ENCODE measurements at places on chromosomes 2 and 18.
A peak's percentile ranks its signal among the peaks of the same experiment; 100 is the strongest.

GRCh38 chr2:62409442-62409841 is 96.6 kb downstream of the TMEM17 start:
- H3K27ac ChIP-seq = no peak overlapping the region
- no peak for DNase-seq
- H3K36me3 ChIP-seq = no peaks in the 10 kb centered on the region
- H3K4me1 ChIP-seq = peaks cover 6% of the 10 kb centered on the region

GRCh38 chr2:168920504-168921157 is 19.5 kb downstream of the G6PC2 start:
- no peaks in the 10 kb centered on the region for H3K27me3 ChIP-seq
- DNase-seq = no peak
- H3K4me1 ChIP-seq = no peaks in the 10 kb centered on the region
- H3K27ac ChIP-seq = no peak overlapping the region
- H3K36me3 ChIP-seq = no peaks in the 10 kb centered on the region

- DNase-seq = no peak
- no peaks in the 10 kb centered on the region for H3K4me1 ChIP-seq
- no peak overlapping the region for H3K27ac ChIP-seq
- no peaks in the 10 kb centered on the region for H3K27me3 ChIP-seq
These were observed 107.1 kb upstream of the ZNF516 start for GRCh38 chr18:76602191-76602590.

DNA sequence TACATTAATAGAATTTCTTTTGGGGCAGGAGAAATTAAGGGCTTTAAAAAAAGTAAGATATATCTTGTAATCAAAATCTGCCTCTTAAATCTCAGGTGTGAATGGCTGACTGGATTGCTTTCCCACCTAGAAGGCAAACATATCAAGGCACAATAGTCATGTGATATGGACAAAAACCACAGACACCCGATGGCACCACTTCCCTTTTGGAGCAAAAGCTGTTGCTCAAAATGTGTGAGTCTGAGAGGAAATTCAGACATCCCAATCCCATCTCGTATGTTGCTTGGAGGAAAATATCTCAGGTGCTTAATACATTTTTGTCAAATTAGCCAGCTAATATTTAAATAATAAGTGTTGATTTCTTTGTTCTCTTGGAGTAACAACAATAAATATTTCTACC is 120.7 kb downstream of the KCNF1 start:
- no peaks in the 10 kb centered on the region for H3K36me3 ChIP-seq
- no peaks in the 10 kb centered on the region for H3K4me1 ChIP-seq
- no peak for DNase-seq
- no peak overlapping the region for H3K4me3 ChIP-seq
- H3K27me3 ChIP-seq = no peaks in the 10 kb centered on the region

GRCh38 chr2:109457794-109458193 is 156.0 kb downstream of the SEPTIN10 start:
- no peak overlapping the region for H3K4me3 ChIP-seq
- H3K4me1 ChIP-seq = no peaks in the 10 kb centered on the region
- H3K27me3 ChIP-seq = no peaks in the 10 kb centered on the region
- no peak for DNase-seq
- H3K36me3 ChIP-seq = no peaks in the 10 kb centered on the region

GRCh38 chr18:63603772-63604171 is 16.6 kb downstream of the SERPINB13 start:
- H3K36me3 ChIP-seq = no peaks in the 10 kb centered on the region
- no peaks in the 10 kb centered on the region for H3K4me1 ChIP-seq
- no peak overlapping the region for H3K4me3 ChIP-seq
- no peak overlapping the region for H3K27ac ChIP-seq

DNA sequence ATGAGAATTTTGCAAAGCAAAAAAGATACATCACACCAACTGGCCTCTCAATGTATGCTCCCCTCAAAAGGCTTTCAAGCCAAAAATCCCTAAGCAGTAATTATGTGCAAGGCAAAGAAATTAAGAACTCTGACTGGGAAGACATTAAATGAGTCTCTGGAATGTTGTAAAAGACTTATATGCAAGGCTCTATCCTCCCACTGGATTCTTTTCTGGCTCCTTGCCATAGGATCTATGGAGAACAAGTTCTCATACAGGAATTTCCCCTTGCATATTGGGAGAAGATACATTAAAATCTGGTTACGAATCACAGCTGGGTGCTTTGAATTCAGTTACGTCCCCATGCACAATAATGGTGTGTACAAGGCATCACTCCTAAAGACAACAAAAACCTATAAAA is 73.4 kb upstream of the ATL2 start:
- no peak overlapping the region for H3K27ac ChIP-seq
- no peak for DNase-seq
- no peaks in the 10 kb centered on the region for H3K4me1 ChIP-seq
- no peak overlapping the region for H3K4me3 ChIP-seq

GRCh38 chr2:10078704-10079265 is 1.4 kb downstream of the CYS1 start:
- H3K27me3 ChIP-seq = peaks cover 13% of the 10 kb centered on the region
- H3K36me3 ChIP-seq = no peaks in the 10 kb centered on the region
- H3K4me3 ChIP-seq = peak overlapping the region; percentile 80
- H3K4me1 ChIP-seq = peaks cover 2% of the 10 kb centered on the region
- no peak overlapping the region for H3K27ac ChIP-seq

DNA sequence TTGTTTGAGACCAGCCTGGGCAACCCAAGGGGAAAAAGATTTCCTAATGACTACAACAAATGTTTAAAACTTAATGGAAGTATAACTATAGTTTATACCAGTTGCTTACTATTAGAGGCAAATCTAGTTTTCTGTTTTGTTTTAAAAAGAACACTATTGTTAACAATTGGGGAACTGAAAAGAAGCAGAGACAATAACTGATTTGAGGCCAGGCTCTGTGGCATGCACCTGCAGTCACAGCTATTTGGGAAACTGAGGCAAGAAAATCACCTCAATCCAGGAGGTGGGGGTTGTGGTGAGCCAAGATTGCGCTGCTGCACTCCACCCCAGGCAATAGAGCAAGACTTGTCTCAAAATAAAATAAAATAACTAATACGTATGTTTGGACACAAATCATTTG is 28.2 kb upstream of the USP34 start:
- H3K4me3 ChIP-seq = no peak overlapping the region
- H3K27me3 ChIP-seq = no peaks in the 10 kb centered on the region
- H3K27ac ChIP-seq = no peak overlapping the region
- DNase-seq = no peak
- H3K36me3 ChIP-seq = peaks cover 13% of the 10 kb centered on the region
- no peaks in the 10 kb centered on the region for H3K4me1 ChIP-seq

DNA sequence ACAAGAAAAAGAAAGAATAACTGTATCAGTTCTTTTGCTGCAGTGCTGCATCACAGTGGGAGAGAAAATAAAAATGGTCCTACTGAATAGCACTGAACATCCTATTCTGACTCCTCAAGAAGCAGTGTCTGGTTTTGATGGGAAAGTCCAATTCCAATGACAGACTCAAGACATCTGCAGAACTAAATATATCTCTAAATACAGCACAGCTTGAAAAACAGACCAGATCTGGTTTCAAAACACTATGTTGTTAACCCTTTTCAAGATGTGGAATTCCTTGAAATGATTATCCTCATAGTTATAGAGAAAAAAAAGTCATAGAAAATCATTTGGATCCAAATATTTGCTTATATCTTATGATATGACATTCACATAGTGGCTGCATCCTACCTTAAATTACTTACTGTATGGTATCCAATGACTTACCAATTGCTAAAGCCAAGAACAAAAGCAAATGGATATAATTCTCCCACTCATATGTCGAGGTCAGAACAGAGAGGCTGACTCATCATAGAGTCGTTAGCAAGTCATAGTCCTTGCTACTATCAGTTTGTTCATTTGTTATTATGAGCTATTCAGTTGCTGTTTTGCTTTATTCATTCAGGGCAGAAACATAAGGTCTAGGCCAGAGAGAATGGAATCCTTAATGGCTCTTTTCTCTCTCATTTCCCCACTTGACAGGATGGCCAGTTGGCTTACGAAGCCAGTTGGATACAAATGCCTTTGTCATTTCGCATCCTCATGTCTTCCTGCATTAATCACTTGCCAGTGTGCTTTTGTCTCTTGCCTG is 62.5 kb upstream of the ACVR2A start:
- no peak overlapping the region for H3K4me3 ChIP-seq
- H3K36me3 ChIP-seq = no peaks in the 10 kb centered on the region
- DNase-seq = no peak
- H3K27me3 ChIP-seq = no peaks in the 10 kb centered on the region
- no peaks in the 10 kb centered on the region for H3K4me1 ChIP-seq
- H3K27ac ChIP-seq = no peak overlapping the region

DNA sequence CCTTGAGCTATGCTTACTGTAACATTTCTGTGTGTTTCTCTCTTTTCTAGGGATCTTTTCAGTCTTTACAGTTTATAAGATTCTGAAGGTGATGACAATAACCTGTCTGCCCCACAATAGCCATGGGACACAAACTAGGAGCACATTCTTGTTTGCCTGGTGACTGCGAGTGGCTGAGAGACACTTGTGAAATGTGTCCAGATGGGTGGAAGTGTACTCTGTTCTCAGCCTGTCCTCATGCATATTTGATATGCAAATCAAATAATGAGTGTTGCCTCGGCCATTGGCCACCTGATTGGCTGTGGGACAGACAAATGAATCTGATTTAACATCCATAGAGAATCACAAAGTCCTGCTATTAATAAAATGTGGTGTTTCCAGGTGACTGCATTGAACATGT is 246.2 kb downstream of the HNMT start:
- no peak overlapping the region for H3K27ac ChIP-seq
- H3K4me3 ChIP-seq = no peak overlapping the region
- no peaks in the 10 kb centered on the region for H3K36me3 ChIP-seq
- H3K27me3 ChIP-seq = no peaks in the 10 kb centered on the region

DNA sequence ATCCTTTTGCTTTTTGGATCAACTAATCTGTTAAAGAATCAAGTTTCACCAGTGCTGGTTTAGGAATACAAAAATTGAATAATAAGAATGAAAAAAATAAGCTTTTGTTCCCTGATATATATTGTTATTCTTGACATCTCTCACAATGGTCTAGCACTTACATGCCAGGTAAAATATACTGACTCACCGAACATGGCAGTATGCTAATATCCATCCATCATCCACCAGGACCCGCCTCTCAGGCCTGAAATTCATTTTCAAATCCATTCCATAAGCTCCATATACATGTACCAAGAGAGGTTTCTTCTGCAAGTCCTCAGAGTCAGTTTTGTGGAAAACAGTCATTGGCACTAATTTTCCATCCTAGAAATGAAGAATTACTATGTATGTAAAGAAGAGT is 32.5 kb downstream of the PREPL start:
- no peaks in the 10 kb centered on the region for H3K27me3 ChIP-seq
- 0 out of 2 replicates have a peak, but pooled peaks cover 1% of the 10 kb centered on the region for H3K4me1 ChIP-seq
- DNase-seq = no peak
- H3K36me3 ChIP-seq = no peaks in the 10 kb centered on the region
- no peak overlapping the region for H3K4me3 ChIP-seq

GRCh38 chr2:73072129-73072395 is 550 bp upstream of the SFXN5 start:
- peak overlapping the region; percentile 92 for H3K4me3 ChIP-seq
- no peak for DNase-seq
- no peak overlapping the region for H3K27ac ChIP-seq
- H3K27me3 ChIP-seq = no peaks in the 10 kb centered on the region

DNA sequence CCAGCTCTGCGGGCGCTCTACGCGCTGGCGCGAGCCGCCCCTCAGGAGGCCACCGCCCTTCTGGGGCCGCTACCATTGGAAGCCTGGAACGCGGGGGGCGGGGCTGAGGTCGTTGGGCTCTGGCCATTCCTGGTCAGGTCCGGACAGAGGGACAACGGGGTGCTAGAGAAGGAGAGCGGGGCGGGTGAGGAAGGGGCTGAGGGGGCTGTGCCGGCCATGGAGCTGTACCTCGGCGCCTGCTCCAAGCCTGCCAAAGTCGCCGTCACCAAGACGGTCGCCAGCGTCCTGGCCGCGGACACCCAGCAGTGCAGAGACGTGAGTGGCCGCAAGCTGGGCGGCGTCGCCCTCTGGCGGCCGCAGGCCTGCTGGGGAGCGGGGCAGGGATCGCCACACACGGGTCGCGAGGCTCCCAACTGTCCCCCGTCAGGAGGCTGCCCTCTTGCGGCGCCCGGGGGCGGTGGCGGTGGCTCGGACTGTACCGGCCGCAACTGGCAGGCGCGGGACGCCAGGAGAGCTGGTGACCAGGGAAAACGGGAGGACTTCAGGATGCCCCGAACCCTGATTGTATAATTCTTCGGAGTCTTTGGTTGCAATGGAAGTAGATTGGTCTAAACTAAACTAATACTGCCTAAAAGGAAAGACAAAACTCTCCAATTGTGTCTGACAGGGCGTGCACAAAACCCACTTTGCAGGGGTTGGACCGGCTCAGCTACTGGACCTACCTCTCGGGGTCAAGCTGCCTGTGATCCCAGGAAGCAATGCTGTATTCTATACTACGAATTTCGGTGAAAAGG is at the start of gene FSIP2:
Gene FSIP2 (plus strand): TSS at position 126 of the 794 bp plus-strand sequence. CDS start 91 bp downstream, at position 217.
- peak; percentile 93 for DNase-seq
- peak within 1 kb of the TSS; percentile 70 for H3K4me3 ChIP-seq
- no peaks in the 10 kb centered on the region for H3K4me1 ChIP-seq
- no peaks in the 10 kb centered on the region for H3K36me3 ChIP-seq
- H3K27ac ChIP-seq = no peak within 1 kb of the TSS

DNA sequence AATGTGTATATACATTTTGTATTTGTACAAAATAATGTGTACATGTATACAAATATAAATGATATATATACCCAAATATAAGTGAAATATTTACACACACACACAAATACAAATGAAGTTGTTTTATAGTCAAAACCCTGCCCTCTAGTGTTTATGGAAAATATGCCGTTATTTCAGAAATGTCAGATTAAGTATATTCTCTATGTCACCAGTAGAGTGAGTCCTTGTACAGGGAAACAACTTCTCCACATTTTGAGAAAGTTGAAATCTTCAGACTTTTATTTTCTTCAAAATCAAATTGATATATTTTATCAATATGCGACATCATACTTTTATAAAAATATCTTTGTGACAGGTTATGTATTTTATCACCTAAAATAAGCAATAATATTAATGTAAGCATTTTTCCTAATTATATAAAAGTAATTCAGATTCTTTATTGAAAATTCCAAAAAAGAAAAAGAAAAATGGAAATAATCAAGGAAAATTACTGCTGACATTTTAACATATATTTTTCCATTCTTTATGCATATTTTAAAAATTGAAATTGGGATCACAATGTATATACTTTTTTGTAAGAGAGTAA is 22.4 kb downstream of the ARL6IP6 start:
- no peak overlapping the region for H3K27ac ChIP-seq
- peaks cover 6% of the 10 kb centered on the region for H3K36me3 ChIP-seq
- H3K27me3 ChIP-seq = no peaks in the 10 kb centered on the region

GRCh38 chr2:9217838-9218770 is 11.5 kb downstream of the ASAP2 start:
- peaks cover 8% of the 10 kb centered on the region for H3K27me3 ChIP-seq
- H3K4me1 ChIP-seq = peaks cover 1% of the 10 kb centered on the region
- DNase-seq = no peak
- no peak overlapping the region for H3K4me3 ChIP-seq

- H3K4me3 ChIP-seq = no peak overlapping the region
- no peak for DNase-seq
- no peaks in the 10 kb centered on the region for H3K27me3 ChIP-seq
- H3K36me3 ChIP-seq = peaks cover 3% of the 10 kb centered on the region
- H3K4me1 ChIP-seq = no peaks in the 10 kb centered on the region
These were observed 17.6 kb upstream of the ADI1 start for GRCh38 chr2:3536682-3537632.

- no peak overlapping the region for H3K27ac ChIP-seq
- H3K4me3 ChIP-seq = no peak overlapping the region
- H3K4me1 ChIP-seq = no peaks in the 10 kb centered on the region
- DNase-seq = no peak
- H3K36me3 ChIP-seq = no peaks in the 10 kb centered on the region
These were observed 298.1 kb downstream of the MTX2 start for GRCh38 chr2:176567361-176567760.
